ENCODE measurements at places on chromosomes 4 and X.

DNA sequence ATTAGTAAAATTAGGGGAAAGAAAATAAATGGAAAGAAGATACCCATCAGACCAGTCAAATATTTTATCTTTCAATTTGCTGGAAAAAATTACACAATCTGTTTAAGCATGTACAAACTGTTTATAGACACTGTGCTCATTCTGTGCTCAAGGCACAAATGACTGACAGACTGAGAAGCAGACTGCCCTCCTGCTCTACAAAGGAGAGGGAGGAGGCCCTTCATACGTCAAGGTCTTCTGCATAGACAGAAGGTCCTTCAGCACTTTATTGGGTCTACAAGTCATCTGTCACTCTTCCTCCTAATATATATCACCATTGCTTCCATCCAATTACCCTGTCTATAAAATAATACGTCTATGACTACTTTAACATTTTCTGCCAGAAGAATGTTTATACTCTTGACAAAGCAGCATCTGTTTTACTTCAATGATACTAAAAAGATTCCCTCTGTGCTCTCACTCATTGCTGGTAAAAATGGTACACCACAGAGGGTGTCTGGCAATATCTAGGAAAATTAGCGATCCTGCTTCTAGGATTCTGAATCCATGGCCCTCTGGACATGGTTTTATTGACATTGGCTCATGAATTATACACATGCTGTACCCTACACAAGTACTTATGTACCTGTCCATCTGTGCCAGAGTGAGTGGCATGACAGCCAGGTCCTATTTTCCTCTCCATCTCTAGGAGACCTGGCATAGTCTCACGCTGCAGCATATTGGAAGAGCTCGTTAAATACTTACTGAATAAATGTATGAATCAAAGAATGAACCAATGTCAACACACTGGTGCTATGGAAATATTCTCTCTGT, 11.3 kb downstream of the SLC10A6 start:
- no peak for DNase-seq

GRCh38 chr4:28167411-28167810, 1306.8 kb downstream of the STIM2 start:
- no peak for DNase-seq

DNA sequence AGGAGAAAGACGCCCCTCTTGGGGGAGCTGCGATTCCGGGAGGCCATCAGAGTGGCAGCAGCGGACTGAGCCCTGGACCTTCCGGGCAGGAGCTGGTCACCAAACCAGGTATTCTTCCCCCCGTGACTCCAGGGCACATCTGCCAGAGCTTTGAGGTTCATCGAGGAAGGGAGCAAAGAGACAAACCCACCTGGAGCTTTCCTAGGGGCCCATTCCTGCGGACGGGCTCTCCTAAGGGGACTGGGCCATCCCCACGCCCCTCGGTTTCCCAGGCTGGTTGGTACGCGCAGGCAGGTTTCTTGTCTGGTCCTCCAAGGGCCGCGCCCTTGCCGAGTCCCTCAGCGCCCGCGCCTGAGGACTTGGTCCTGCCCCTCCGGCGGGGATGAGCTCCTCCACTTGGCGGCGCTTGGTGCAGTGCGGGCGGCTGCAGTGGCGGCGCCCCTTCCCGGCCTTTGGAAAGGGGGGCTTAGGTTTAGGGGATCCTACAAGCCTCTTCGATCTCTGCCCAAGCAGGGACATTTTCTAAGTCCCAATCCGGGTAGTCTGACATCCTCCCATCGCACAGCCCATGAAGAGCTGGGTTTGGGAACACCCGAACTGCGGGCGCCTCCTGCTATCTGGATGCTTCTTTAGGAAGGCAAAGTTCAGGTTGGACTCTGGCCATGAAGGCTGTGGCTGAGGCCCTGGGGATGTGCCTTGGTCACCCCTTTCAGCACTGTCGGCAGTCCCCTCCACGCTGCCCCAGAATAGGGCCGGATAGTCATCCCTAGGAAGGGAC, 538 bp downstream of the STBD1 start:
- DNase-seq, result peak; percentile 42

DNA sequence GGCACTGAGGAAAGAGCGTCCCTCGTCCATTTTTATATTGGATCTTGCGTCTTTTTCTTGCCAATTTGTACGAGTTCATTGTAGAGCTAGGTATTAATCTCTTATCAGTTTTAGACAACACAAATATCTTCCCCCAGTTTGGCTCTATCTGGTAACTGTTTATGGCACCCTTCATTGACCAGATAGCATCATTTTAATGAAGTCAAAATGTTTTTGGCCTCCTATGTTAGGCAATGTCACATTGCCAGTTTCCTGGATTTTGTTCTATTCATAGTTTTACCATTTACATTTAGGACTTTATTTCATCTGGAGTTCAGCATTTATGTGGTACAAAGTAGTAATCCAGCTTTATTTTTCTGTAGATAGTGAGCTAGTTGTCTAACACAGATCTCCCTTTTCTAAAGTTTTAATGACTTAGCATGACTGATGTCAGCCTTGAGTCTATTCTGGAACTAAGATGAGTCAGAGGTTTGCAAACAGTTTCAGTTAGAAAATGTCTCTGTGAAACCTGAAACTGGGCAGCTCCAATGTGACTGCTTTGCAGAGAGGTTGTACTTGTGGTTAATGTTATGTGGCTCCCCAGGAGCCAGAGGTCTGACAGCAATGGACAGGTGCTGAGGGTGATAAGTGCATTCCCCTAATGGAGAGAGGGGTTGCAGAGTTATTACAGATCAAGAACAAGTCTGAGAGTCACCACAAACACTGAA, 5.3 kb upstream of the STBD1 start:
- peak; percentile 79 for DNase-seq

- DNase-seq, result no peak
These were observed 8.0 kb downstream of the LGI2 start for GRCh38 chr4:25022766-25023165.

DNA sequence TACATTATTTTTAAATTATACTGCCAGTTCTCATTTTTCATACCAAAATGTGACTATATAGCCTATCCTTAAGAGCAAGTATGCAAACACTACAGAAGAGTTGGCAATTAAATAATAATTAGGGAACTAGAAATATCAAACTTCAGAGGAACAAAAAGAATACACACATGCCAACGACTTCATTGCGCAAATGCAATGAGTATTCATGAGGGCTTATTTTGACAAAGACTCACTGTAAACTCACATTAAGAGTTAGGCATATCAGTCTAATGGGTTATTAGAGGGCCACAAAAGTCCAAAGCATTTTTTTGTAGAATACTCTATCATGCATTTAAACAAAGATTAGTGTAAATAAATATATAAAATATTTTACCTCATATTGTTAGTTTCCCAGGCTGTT, 31.6 kb downstream of the SLC10A7 start:
- no peak for DNase-seq

- no peak for DNase-seq
These were observed 679.1 kb downstream of the TRIML1 start for GRCh38 chr4:188818300-188818699.

DNA sequence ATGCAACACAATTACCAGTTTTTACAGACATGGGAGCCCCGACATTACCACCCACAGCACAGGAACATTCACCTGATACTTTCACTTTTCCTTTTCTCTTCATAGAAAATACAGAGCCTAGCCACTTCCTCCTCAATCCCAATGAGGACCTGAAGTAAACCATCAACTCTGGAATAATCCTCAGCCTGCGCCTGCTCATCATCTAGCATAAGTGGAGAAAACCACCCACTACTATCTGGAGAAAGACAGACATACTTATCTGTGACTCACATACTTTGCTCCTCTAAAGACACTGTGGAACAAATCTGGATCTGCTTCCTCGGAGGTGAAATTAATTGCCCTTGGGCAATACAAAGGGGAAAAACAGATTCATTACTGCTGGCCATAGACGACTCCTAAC, 47.8 kb downstream of the ZCCHC13 start:
- no peak for DNase-seq

DNA sequence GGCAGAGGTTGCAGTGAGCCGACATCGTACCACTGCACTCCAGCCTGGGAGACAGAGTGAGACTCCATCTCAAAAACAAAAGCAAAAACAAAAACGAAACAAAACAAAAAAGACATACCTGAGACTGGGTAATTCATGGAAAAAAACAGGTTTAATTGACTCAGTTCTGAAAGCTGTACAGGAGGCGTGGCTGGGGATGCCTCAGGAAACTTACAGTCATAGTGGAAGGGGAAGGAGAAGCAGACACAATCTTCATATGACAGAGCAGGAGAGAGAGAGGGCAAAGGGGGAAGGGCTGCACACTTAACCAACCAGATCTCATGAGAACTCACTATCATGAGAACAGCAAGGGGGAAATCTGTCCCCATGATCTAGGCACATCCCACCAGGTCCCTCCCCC, 229.5 kb downstream of the STK32B start:
- DNase-seq, result no peak

GRCh38 chrX:94256396-94256795, 582.4 kb downstream of the FAM133A start:
- no peak for DNase-seq

- no peak for DNase-seq
These were observed 1467.4 kb downstream of the C4orf33 start for GRCh38 chr4:130563185-130563888.

GRCh38 chr4:147833254-147833653, 101.4 kb downstream of the ARHGAP10 start:
- DNase-seq, result no peak

GRCh38 chr4:146436423-146437162, 85.1 kb downstream of the SLC10A7 start:
- DNase-seq, result no peak

DNA sequence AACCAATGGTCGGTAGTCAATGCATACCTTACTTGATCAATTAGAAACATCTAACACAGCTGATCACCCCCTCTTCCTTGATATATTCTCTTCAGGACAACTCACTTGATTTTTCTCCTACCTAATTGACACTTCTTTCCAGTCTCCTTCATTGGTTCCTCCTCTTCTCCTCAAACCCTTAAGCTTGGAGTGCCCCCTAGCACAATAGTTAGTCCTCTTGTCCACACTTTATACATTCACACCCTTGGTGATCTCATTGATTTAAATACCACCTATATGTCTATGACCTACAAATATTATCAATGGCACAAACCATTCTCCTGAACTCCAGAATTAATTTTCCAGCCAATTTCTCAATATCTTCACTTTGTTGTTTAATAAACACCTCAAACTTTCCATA, 724.0 kb downstream of the ADGRL3 start:
- no peak for DNase-seq

GRCh38 chrX:150199803-150200202, 163.3 kb upstream of the MAMLD1 start:
- DNase-seq, result no peak

GRCh38 chr4:98710831-98711230, 52.4 kb upstream of the TSPAN5 start:
- DNase-seq, result no peak

- DNase-seq, result no peak
These were observed 171.1 kb downstream of the PDGFRA start for GRCh38 chr4:54400188-54400587.

- no peak for DNase-seq
These were observed 59.4 kb downstream of the POLR2B start for GRCh38 chr4:57037982-57038604.

DNA sequence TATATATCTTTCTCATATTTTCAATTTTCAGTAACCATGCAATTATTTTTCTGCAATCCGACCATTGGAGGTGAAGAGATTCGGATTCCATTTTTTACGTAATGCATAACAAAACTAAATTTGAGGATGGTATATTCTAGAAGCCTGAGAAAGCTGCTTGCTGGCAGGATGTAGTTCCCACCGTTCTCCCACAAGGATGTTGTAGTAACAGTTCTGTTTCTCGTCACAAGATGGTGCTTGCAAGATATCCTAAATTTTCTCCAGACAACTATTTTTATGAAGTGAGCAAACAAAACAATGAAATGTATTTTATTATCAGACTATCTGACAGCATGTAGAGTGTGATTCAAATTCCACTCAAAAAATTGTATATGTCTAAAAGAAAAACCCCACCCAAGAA, 10.7 kb downstream of the PWWP3B start:
- no peak for DNase-seq
